ENCODE measurements at places on chromosomes 2 and 18.

GRCh38 chr18:76348267-76349066 is 146.6 kb downstream of the ZNF516 start:
- DNase-seq = no peak

GRCh38 chr2:187180529-187180928 is 267.5 kb downstream of the CALCRL start:
- DNase-seq = no peak

GRCh38 chr2:43033466-43034241 is 192.8 kb downstream of the ZFP36L2 start:
- DNase-seq = no peak

DNA sequence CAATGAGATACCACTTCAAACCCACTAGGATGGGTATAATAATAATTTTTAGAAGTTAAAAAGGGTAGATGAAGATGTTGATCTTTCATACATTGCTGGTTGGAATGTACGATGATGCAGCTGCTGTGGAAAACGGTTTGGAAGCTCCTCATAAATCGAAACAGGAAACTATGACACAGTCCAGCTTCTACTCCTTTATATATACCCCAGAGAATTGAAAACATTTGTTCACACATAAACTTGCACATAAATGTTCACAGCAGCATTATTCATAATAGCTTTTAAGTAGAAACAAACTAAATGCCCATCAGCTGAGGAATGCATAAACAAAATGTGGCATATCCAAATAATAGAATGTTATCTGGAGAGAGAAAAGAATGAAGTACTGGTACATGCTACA is 95.0 kb downstream of the STRADB start:
- DNase-seq = no peak

DNA sequence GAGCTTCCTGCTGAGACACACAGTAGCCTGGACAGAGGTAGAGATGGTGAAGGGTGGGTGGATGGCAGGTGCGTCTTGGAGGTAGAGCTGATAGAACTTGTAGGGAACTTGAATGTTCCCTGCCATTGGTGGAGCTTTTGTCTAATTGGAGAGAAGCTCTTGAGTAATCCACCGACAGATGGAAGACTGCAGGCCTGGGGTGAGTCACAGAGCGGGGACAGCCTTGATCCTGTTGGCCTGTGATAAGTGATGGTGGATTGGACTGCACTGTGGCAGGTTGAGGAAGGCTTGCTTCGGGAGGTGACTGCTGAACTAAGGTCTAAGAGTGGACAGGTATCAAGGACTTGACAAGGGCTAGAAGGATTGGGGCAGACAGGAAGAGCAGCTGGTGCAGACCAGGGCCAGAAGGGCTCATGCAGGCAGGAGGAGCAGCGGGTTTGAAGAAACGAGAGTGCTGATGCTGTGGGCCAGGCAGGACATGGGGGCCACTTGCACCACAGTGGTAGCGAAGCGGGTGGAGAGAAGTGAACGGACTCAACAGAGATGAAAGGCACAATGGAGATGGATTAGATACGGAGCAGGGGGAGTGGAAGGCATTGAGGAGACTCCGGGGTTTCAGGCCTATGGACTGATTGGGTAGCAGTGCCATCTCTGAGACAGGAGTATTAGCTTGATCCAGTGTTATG is 16.3 kb downstream of the CABLES1 start:
- no peak for DNase-seq

- no peak for DNase-seq
Measured at GRCh38 chr2:157256626-157257025, 879 bp upstream of the GALNT5 start.

GRCh38 chr2:141805302-141805701 is 325.5 kb downstream of the LRP1B start:
- no peak for DNase-seq

- DNase-seq = peak; percentile 71
Measured at GRCh38 chr2:70686577-70687460, 81.2 kb downstream of the ADD2 start.

DNA sequence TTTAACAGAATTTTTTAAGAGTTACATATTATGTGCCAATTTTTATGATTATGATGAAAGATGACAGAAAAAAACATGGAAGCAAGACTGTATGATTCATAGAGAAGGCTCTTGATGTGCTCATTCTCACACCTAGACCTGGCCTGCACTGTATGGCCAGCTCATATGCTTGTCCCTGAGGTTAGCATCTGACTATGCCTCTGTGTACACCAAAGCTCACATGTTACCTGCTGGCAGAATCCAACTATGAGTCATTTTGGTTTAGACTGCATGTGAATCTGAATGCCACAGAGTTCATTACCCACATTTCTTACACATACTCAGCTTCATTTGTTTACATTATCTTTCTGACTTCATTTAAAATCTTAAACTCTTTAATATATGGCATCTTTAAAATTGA is 139.0 kb downstream of the DSC3 start:
- DNase-seq = peak; percentile 9

GRCh38 chr18:26429535-26430226 is 118.7 kb downstream of the KCTD1 start:
- peak; percentile 75 for DNase-seq

GRCh38 chr2:134406311-134406710 is 152.4 kb downstream of the MGAT5 start:
- no peak for DNase-seq

- no peak for DNase-seq
Measured at GRCh38 chr2:142134911-142135310, 4.1 kb upstream of the LRP1B start.

GRCh38 chr2:133843091-133843490 is 274.8 kb upstream of the NCKAP5 start:
- DNase-seq = no peak

GRCh38 chr2:68418855-68419254 is 48.2 kb downstream of the FBXO48 start:
- no peak for DNase-seq

- no peak for DNase-seq
Measured at GRCh38 chr18:53610957-53611356, 613.5 kb downstream of the MBD2 start.

- no peak for DNase-seq
Measured at GRCh38 chr18:63562284-63562683, 20.1 kb downstream of the SERPINB12 start.

DNA sequence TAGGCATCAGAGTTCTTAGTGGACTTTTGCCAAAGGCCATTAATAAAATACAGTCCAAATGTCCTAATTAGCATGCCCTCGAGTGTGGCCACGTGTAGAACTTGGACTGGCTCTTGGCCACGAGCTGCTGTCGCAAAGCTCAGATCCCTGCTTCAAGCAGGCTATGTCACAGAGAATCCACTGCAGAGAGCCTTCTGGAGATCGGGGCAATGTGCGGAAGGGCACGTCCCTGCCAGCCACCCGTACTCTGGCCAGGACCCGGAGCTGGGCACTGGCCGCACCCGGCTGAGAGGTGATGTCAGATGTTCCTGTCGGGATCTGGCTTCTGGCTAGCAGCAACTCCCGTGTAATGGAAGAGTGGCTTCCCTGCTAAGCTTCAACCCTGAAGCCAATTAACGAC is 432.7 kb upstream of the ID2 start:
- no peak for DNase-seq

GRCh38 chr18:79613186-79613931 is 66.2 kb upstream of the CTDP1 start:
- DNase-seq = no peak

DNA sequence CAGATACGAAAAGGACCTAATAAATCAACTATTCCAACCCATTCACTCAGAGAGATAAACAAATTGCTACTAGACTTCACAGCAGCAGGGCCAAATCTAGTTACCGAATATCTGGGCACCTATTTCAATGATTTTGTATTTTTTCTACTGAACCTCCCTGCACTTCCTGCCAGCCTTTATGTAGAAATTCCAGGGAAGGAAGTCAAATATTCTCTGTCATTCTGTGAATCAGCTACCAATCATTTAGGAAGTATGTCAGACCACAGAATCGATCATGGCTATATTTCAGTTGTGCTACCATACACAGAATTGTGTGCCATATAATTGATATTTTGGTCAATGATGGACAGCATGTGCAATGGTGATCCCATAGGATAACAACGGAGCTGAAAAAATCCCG is 109.6 kb upstream of the SPOPL start:
- DNase-seq = peak; percentile 30

DNA sequence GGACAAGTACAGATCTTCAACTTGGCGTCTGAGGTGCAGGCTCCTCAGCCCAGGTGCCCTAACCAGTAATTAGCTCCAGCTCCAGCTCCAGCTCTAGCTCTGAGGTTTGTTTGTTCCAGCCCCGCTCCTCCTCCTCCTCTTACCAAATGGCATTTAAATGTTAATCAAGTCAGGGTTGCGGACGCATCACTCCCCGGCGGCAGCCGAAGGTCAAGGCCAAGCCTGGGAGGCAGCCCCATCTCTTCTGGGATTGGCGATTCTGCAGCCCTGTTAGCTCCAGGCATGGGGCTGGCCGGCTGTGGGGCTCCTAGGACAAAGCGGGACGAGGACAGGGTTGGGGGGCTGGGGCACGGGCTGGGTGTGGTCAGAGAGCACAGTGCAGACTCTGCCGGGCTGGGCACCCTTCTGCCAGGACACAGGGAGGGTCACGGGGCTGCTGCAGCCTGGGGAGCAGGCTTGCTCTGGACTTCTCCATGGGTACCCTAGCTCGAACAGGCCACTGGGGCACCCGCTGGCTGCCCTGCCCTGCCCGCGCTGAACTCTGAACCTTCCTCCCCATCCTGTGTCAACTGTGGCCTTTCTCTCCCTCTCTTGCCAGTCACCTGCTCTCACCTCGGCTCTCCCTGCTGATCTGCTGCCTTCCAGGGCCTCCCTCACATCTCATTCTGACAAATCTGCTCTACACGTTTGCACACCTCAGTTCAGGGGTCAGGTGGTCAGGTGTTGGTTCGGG is 203.3 kb downstream of the CELF4 start:
- DNase-seq = no peak

GRCh38 chr2:8536686-8537561 is 144.9 kb upstream of the ID2 start:
- DNase-seq = no peak
